ENCODE measurements at places on chromosomes 6 and 20. TPM values are rescaled to one million over a fixed set of nuclear protein-coding genes. Genes with fewer than 3 reads are reported as not detected.

DNA sequence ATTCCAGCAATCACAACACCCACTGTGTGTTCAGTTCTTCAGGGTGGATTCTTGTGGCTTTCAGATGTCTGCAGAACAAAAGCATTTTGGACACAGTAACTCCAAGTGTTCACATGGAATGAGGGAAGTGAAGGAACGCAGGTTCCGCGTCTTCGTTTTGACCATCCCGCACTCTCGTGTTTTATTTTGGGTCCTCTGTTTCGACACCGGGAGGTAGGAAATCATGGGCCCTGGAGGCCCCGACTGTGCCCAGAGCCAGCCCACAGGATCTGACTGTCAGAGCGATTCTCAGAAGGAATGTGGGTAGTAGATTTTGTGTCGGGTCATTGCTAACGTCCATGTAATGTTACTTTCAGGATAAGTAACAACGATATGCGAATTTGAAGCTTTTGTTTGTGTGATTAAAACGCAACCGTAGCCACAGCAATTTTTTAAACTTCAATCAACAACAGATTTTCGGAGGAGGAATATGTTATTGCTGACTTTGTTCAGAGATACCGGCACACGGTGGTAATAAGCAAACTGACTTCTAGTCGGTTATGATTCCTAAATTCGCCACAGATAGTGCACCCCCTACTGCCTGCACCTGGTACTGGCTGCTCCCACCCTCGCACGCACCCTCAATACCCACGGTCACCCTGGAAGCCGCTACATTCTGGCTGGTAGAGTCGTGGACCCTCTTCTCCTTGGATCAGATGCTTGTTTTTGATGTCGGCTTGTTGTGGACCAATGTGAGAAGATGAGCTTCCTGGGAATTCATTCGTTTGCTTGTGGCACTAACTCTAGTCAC, 10.5 kb downstream of the NPEPL1 start:
- no peak for DNase-seq

GRCh38 chr6:27847706-27848105, 64.5 kb downstream of the OR2B2 start:
- no peak for DNase-seq

Gene CCN5
- total RNA-seq = 8.0 TPM

- peak; percentile 82 for DNase-seq
These were observed 5.3 kb upstream of the FOXC1 start for GRCh38 chr6:1604158-1605003.

Gene CST2
- total RNA-seq = not detected

GRCh38 chr6:28402197-28402596, 2.6 kb upstream of the ZSCAN12 start:
- no peak for DNase-seq

- peak; percentile 63 for DNase-seq
These were observed 2.0 kb downstream of the FYN start for GRCh38 chr6:111871207-111871606.

GRCh38 chr6:135008072-135008940, 46.3 kb downstream of the HBS1L start:
- DNase-seq = no peak

Gene FGD2
- 292 TPM for total RNA-seq

GRCh38 chr6:144140867-144141266, 9.4 kb upstream of the STX11 start:
- DNase-seq = no peak

Gene CRIP3
- total RNA-seq = 6.8 TPM

GRCh38 chr20:61391812-61392520, 139.9 kb downstream of the CDH4 start:
- DNase-seq = no peak

Gene MEA1
- total RNA-seq = 34.3 TPM

GRCh38 chr6:139325125-139325524, 33.3 kb upstream of the TXLNB start:
- DNase-seq = no peak

DNA sequence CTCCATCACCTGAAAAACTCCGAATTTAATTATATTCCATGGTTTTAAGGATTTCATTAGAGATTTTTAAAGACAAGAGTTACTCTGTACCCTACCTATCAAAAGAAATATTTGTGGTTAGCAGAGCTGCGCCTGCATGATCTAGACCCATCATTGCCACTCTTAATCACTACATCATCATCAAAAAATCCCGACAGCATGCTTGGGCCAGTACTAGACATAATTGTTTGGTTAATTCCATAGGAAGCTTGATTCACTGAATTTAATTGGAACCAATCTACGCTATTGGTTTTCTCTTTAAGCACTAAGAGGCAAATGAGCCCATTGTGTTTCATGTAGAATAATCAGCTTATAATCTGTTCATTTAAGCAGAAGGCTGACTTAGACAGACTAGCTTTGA, 33.4 kb upstream of the RNF217 start:
- DNase-seq = no peak

DNA sequence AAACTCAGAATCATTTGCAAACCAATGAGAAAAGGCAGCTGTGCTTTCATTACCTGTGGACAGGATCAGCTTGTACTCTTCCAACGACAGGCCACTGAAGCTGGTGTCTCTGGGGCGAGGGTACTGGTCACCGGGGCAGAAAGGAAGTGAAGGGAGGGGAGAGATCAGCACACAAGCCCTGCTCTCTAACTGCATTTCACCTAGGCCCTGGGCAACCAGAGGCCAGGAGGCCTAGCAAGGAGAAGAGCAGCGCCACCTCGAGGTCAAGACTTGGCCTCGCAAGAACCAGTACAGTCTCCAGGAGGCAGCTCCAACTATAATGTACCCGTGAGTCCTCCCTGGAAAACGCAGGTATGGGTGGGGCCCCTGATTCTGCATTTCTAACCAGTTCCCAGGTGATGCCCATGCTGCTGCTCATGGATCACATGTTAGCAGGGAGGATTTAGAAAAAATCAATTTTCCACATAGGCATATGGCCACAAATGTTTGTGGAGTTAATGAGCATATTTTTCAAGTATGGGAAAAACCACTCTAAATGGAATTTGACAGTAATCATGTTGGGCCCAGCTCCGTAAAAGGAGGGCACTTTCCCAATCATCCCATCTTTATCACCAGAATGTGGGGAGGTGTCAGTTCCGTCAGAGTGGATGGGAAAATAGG, 11.0 kb downstream of the UQCC2 start:
- DNase-seq = peak; percentile 90

GRCh38 chr6:8057793-8058192, 6.4 kb downstream of the BLOC1S5 start:
- no peak for DNase-seq

Gene SLC22A16
- not detected for total RNA-seq

DNA sequence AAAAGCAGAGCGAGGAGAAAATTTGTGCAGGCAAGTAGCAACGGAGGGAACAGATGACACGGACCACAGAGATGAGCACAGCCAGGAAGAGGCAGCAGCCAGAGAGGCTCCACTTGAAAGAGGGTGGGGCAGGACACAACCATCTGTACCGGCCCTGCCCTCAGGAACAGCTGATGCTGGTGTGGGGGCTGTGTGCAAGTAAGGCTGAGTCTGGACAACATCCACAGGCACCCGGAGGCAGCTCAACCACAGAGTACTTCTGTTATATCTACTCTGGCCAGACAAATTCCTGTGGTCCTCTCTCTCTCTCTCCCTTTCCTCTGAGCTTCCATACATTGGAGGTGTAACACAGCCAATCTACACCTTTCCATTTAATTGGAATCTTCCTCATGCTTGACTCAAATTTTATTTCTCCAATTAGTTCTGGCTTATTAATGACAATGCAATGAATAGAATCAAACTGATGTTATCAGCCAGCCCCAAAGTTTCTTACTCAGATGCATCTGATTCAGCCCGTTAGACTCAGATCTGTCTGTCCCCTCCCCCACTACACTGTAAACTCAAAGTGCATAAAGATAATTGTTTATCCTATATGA, 24.9 kb downstream of the KIF13A start:
- peak; percentile 56 for DNase-seq

- no peak for DNase-seq
These were observed 1.3 kb downstream of the ABHD16A start for GRCh38 chr6:31701666-31702404.

DNA sequence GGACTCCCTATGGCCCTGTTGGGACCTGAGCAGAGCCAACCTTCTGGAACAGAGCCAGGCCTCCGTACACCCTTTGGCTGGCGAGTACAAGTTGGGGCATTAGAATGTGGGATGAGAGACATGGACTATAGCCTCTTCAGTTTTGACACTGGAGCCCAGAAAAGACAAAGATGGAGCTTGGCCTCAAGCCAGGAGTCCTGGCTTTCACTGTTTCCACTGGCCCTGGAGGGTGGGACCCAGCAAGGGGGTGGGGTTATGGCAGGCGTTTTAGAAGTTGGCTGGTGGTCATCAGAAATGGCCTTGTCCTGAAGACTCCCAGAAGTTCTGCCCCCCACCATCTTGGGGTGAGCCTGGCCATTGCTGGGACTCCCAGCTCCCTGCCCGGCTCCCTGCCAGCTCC, 21.8 kb downstream of the ITPR3 start:
- no peak for DNase-seq

- no peak for DNase-seq
These were observed 128.8 kb downstream of the PHF3 start for GRCh38 chr6:63764318-63764916.

DNA sequence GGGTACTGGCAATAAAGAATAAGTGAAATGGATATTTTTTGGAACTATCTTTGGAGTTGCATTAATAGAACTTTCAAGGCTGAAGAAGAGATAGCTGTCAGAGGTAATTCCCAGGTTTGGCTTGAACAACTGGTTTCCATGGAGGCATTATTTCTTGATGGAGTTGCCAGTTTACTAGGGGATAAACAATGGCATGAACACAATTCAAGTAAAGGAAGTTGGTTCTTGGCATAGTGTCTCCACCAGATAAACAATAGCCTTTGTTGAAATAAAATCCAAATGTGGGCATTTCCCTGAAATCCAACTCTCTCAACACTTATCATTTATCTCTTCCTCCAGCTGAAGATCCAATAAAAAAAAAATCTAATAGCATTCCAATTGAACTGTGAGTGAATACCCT, 454.9 kb downstream of the C6orf118 start:
- no peak for DNase-seq

DNA sequence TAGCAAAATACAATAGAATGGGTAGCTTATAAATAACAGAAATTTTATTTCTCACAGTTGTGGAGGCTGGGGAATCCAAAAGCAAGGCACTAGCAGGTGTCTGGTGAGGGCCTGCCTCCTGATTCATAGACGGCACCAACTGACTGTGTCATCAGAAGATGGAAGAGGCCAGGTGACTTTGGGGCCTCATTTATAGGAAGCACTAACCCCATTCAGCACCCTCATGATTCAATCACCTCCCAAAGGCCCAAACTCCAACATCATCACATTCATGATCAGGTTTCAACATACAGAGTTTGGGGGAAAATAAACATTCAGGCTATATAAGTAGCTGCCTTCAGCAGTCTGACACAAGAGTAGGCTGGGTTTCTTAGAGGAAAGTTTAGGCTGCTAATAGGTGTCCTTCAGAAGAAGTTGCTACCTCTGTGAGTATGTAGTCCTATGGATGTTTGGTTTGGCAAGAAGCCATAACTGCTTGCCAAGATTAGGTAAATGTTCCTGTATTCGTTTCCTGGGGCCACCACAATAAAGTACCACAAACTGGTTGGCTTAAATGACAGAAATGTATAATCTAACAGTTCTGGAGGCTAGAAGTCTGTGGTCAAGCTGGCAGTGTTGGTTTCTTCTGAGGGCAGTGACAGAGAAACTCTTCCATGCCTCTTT, 48.8 kb downstream of the NT5E start:
- no peak for DNase-seq

DNA sequence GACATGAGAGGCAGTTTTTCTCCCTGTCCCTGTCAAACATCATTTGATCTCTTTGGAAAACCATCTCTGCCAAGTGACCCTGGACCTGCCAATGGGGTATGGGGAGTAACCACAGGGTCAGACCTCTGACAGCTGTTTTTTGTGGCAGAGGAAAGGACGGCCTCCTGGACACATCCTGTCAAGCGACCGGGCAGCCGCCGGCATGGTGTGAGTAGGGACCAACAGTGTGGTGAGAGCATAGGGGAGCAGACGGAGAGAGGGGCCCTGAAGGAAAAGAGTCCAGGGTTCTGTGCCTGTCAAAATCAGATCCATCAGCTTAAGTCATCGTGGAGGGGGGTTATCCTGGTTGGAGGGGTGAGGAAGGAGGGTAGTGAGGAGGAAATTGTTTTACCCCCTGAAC, 10.1 kb downstream of the DNTTIP1 start:
- no peak for DNase-seq

GRCh38 chr20:2408111-2408510, 27.4 kb downstream of the TGM6 start:
- DNase-seq = no peak

All from Peyer's patch (tissue), 4 donors.